A549 (cell line): ENCODE measurements at places on chromosomes 3 and 15.

GRCh38 chr3:126552688-126553283 lies 5.9 kb downstream of the C3orf22 start:
- no peak for DNase-seq

DNA sequence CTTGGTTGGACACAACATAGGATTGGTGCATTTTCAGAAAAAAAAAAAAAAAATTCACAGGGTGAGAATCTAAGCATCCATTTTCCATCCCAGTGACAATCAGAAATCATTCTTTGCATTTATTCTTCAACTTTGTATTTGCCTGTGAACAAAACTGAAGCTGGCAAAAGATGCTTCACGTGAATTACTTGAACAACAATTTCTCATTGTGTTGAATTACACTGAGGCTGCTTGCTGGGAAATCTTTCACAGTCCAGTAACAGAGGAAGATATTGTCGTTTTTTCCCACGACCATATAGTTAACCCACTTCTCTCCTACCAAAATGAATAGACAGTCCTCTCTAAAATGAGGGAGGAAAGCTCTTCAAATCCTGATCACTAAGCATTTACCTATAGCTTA lies 4.3 kb upstream of the SLCO3A1 start:
- DNase-seq, result no peak

GRCh38 chr15:40100947-40101905 lies 7.5 kb downstream of the BMF start:
- DNase-seq, result no peak

- DNase-seq, result peak; percentile 53
Observed at GRCh38 chr3:154334973-154335420, 10.7 kb upstream of the DHX36 start.

DNA sequence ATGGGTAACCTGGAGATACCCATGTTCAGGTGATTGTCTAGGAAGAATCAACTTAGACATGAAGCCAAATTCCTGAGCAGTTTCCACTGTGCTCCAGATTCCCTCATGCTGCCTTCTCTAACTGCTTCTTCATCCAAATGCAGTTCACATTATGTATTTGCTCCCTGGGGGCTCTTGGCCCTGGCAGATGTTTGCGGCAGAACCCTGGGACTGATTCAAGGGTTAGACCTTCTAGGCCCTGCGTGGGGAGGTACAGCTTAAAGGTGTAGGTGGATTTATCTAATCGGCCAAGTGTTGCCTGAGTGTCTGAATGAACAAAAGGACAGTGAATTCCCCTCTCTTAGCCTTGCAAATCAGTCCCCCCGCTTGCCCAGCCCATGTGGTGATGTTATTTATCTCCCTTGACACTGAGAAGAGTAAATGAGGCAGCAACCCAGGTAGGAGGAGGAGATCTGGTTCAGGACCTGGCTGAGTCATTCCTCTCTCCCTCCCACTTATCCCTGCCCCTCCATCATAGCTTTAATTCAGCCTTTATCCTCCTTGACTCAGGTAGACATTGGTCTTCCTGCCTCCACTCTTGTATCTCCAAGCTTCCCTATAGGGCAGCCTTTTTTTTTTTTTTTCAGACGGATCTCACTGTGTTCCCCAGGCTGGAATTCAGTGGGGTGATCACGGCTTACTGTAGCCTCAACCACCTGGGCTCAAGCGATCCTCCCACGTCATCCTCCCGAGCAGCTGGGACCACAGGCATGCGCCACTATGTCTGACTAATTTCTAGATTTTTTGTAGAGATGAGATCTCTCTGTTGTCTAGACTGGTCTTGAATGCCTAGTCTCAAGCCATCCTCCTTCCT lies 54.8 kb downstream of the MAGEF1 start:
- DNase-seq, result no peak

GRCh38 chr3:186496016-186496415 lies 48.2 kb downstream of the CRYGS start:
- DNase-seq, result no peak
